ENCODE measurements at places on chromosomes 2 and 18.

DNA sequence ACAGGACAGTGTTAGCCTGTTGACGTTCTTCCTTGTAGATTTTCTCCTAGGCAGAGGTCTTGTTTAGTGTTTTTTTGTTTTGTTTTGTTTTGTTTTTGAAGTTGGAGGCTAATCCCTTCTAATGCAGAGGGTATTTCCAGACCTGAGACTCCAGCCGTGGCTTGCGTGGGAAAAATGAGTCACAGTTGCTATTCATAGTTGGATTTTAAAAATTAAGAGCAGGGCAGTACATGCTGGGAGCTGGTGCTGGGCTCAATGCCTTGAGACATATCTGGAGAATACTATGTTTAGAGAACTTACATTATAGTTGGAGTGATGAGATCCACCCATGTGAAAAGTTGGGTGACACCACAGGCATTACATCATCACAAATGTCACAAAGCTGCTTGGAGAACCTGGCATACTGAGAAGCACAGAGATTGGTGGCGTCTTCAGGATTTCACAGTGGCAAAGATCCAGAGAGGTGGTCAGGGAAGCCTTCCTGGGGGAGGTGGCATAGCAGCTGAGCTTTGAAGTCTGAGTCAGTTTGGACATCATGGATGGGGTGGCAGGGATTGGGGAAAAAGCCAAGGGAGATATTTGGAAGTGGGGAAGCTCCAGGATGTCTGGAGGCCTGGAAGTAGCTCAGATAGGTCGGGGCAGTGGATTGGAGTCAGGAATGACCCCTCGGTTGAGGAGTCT is 249.4 kb downstream of the LOXHD1 start:
- peak; percentile 19 for DNase-seq

DNA sequence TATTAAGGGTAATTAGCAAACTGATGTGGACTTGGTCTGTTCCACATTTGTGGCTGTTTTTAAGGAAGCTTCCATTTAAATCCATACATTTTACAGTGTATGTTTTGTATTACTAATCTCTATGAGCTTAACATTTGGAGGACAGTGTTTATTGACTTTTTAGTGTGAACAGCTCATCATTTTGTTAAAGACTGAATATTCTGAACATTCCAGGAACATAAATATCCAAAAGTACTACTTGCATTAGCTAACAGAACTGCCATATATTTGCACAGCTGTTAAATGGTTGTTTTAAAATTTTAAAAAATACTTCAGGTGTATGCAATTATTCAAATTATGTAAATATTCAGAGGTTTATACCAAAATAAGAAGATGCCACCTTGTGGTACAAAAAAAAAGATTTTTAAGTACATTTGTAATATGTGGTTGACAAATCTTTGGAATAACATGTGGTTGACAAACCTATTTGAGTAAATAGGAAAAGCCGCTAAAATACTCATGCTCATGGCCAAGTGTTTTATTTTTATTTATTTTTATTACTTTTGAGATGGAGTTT is 439.7 kb upstream of the FANCL start:
- DNase-seq: no peak

GRCh38 chr2:29731948-29732347 is 189.4 kb downstream of the ALK start:
- no peak for DNase-seq

DNA sequence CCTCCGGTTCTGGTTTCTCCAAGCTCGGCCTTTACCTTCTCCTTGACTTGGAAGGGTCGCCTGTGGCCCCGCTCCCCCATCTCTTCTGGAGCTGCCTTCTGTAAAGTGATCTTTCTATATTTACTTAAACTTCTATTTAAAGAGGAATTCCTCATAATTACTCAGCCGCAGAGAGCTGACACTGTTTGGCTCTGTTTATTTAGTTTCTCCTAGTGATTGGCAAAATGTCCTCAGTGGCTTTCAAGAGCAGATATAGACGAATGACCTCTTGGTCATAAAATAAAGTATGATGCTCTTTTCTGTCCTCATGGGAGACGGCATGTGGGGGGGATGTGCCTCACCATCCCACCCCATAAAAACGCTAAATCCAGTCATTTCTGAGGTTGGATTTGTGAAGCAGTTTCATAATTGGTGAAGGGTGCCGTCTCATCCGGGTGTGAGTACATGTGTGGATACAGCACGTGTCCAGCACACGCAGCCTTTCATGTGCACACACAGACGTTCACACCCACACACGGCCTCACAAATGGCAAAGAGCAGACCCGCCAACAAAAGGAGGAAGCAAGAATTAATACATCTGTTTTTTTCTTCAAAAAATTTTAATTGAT is 43.4 kb upstream of the SMAD7 start:
- DNase-seq: peak; percentile 61

DNA sequence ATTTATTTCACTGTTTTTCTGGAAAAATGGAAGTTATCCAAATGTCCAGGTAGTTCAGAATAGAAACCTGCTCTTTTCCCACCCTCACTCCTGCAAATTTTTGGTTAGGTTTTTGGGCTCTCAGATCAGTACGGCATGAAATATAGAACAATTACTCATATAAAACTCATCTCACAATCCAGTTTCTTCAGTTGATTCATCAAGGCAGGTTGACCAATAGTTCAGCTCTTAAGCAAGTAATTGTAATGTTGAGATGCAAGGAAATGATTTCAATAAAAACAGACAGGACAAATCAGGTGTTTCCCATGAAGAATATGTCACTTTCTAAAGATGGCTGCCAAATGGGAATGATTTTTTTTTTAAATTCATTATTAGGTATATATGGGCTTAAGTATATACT is 2.0 kb downstream of the RAB27B start:
- no peak for DNase-seq

DNA sequence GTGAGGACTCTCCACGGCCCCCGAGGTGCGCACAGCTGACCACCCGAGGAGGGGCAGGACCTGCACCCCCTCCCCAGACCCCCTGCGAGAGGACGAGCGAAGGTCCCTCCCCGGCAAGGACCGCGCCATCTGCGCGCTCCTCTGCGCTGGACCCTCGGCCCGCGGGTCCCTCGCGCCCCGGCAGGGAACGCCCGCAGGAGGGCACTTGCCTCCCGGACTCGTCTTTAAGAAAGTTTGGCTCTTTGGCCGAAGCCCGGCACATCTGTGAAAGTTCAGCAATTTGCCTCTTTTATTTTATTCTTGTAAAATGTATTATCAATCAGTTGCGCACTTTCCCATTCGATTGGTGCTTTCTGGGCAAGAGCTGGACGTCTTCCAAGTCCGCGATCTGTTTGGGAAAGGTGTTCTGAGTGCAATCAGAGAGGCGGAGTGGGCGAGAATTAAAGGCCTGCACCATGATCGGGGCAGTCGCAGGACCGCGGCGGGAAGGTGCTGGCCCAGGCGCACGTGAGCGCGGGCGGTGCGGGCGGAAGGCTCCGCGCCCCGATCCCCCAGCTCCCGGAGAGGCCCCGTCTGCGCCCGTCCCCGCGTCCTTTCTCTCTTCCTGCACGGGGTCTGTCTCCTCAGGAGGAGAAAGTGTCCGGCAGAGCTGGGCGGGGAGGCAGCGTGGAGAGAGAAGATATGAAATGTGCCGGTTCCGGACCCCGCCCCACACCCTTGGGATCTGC is 1.6 kb upstream of the ALKAL2 start:
- no peak for DNase-seq

DNA sequence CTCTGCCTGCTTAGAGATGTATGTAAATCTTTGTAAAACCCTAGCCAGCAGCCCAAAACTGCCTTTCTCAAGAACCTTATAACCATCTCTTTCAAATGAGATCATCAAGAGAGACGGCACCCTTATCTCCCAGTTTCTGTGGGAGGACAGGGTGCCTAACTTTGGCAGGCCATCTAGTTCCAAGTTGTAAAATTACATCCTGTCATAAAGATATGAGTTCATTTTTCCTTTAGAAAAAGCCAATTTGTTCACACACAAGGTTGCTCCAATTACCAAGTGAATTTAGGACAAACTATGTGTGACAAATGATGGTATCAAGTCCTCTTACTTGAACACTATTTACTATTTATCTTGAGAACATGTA is 65.3 kb downstream of the MEMO1 start:
- no peak for DNase-seq

- DNase-seq: no peak
These were observed 558.7 kb upstream of the LRRTM1 start for GRCh38 chr2:80863147-80863714.

DNA sequence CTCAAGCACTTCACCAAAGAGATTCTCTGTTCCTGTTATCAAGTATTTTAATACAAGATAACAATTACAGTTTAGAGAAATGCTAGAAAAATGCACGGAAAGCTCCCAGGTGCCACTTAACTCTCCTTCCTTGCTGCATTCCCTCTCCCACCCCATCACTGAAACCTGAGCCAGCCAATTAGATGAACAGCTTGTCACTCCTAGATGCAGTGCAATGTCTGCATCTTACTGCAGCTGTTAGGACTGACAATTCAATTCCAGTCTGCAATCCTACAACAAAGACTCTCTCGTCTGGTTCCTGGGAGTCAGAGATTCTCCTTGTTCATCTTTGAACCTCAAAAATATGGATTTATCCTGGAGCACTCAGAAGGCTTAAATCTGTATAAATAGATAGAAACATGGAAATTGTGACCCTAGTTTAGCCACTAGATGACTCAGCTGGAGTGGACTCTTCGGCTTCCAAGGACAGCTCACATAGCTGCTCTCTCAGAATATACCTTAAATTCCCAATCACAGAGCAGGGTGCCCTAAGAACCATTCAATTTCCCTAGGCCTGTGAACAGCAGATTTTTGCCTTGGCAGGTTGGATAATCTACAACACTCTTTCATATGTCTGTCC is 311.1 kb downstream of the NRXN1 start:
- no peak for DNase-seq

GRCh38 chr18:217532-218336 is 50.1 kb downstream of the THOC1 start:
- no peak for DNase-seq

- no peak for DNase-seq
These were observed 968 bp upstream of the RALBP1 start for GRCh38 chr18:9474108-9474982.

DNA sequence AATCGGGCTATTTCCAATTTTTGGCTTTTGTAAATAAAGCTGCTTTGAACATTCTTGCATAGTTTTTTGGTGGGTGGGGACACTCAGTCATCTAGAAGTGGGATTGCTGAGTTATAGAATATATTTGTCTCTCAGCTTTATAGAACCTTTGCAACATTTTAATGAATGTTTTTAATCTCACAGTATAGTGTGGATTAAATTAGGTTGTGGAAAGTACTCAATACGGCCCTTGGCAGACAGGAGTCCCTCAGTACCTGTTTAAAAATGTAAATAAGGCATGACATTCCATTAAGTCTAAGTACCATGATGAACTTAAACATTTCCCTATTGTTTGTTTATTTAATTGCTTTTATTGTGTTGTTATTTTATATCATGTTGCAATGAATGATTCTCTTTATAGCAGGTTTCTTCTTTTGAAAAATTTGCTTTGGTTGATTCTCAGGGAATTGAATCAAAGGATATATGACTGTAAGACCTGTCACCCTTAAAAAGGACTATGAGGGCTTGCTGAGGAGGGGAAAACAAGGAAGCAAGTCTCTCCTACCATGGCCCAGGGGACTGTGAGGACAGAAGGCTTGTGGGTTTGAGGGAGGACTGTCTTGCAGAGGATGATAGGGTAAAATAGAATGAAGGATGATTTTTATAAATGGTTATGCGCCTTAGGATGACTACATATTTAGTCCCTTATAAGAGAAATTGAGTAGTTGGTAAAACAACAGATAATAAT is 165.1 kb downstream of the RPIA start:
- DNase-seq: no peak

- no peak for DNase-seq
These were observed 271.3 kb downstream of the KCNS3 start for GRCh38 chr2:18149660-18150246.

DNA sequence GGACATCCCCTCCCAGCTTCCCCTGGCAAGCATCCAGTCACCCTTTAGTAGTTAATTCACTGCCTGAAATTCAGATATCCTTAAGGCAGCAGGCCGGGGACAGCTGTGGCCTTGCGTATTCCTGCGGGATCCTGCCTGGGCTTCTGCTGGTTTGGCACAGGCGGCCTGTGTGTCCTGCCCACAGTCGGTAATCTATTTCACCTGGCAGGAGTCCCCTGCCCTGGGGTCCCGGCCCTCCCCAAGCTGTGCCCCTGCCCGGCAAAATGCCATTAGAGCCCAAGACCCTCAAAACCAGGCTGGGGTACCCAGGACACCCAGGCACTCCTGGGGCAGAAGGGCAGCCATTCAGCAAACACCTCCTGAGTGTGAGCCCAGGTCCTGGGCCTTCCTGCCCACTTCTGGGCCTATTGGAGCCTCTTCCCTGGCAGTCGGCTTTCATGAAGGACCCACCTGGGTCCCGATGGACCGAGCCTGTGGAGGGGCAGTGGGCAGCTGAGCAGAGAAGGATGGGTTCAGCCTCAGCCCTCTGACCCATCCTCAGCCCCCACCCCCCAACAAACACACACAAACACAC is 11.6 kb downstream of the CROCC2 start:
- DNase-seq: no peak

GRCh38 chr18:39935598-39935997 is 2019.4 kb upstream of the PIK3C3 start:
- DNase-seq: no peak

GRCh38 chr18:73980289-73980979 is 167.2 kb downstream of the FBXO15 start:
- no peak for DNase-seq

GRCh38 chr2:126658905-126659561 is 3.1 kb downstream of the GYPC start:
- no peak for DNase-seq

Measured in AG04449 (cell line).